ENCODE measurements at places on chromosomes 16 and 17. TPM values are rescaled to one million over a fixed set of nuclear protein-coding genes. Genes with fewer than 3 reads are reported as not detected.

- no peak for DNase-seq
Observed at GRCh38 chr17:1755252-1755826, 6.5 kb upstream of the SERPINF1 start.

- DNase-seq, result peak; percentile 41
Observed at GRCh38 chr16:27107185-27107592, 40.5 kb downstream of the C16orf82 start.

DNA sequence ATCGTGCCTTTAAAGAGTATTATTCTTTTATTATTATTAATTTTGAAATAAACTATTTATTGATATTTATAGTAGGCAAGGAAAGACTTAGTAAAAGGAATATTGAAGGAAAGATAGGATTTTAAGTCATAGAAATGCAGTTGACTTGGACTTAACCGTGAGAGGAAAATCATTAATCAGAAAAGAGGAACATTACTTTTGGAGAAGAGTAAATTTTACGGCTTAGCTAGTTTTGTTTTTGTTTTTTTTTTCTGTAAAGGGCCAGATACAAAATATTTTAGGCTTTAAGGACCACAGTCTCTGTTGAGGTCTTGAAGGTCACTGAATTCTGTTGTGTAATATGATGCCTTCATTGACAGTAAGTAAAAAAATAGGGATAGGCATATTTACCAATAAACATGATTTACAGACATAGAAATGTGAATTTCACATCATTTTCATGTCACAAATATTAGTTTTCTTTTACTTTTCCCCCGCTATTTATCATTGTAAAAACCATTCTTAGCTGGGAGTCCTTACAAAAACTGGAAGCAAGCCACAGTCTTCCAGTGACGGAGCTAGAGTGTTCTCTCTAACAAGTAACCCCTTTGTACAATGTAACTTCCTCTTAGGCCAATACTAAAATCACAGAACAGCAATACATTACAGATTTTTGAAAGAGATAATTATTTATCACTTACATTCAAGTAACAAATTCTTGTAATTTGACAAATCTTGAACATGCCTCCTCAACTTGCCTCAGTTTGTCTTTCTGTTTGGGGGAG lies 2.3 kb upstream of the KCNJ16 start:
- no peak for DNase-seq

DNA sequence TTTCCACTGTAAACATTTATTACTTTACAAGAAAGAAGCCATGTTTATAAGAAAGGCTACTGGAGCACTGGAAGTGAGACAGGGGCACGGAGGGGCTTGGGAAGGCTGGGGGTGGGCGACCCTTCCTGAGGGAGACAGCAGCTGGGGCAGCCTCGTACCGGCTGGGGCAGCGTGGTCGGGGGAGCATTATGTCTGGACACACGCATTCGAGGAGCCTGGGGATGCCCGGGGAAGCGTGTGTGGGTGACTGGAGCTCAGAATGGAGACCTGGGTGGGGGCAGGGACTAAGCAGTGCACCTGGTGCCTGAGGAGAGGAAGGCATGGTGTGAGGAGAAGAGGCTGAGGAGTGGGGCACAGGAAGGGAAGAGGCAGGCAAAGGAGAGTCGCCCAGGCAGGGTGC lies 64.5 kb downstream of the SRCIN1 start:
- no peak for DNase-seq

DNA sequence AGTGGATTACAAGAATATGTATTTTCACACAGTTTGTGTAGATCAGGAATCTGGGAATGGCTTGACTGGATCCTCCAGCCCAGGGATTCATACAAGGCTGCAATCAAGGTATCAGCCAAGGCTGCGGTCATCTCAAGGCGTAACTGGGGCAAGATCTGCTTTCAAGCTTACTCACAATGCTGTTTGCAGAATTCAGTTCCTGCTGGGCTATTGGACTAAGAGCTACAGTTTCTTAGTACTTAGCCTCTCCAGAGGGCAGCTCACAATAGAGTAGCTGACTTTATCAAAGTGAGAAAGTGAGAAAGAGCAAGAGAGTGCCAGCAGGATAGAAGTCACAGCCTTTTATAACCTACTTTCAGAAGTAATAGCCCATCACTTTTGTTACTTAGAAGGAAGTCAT lies 211.0 kb downstream of the MAP2K6 start:
- DNase-seq, result no peak

- no peak for DNase-seq
Observed at GRCh38 chr16:17439580-17439979, 31.2 kb downstream of the XYLT1 start.

GRCh38 chr17:43979671-43980070 lies 24.8 kb upstream of the NAGS start:
- DNase-seq, result no peak

GRCh38 chr17:63279498-63280230 lies 166.4 kb downstream of the CYB561 start:
- DNase-seq, result no peak

GRCh38 chr17:6374271-6374691 lies 60.6 kb downstream of the AIPL1 start:
- no peak for DNase-seq

- DNase-seq, result no peak
Observed at GRCh38 chr16:12435730-12436129, 368.0 kb downstream of the CPPED1 start.

- no peak for DNase-seq
Observed at GRCh38 chr17:19590451-19590850, 56.8 kb downstream of the SLC47A1 start.

- DNase-seq, result peak; percentile 74
Observed at GRCh38 chr16:117379-118365, 20.8 kb downstream of the NPRL3 start.

SLC38A8 gene
- not detected for total RNA-seq

OR2C1 gene
- total RNA-seq, result not detected

CNGB1 gene
- total RNA-seq, result 0.17 TPM

HIGD1B gene
- 1.3 TPM for total RNA-seq

RAB26 gene
- 27.2 TPM for total RNA-seq

C1QTNF8 gene
- not detected for total RNA-seq

Measured in left colon (tissue), 2 donors.